ENCODE measurements at places on chromosomes 7 and 10. TPM values are rescaled to one million over a fixed set of nuclear protein-coding genes. Genes with fewer than 3 reads are reported as not detected.

DNA sequence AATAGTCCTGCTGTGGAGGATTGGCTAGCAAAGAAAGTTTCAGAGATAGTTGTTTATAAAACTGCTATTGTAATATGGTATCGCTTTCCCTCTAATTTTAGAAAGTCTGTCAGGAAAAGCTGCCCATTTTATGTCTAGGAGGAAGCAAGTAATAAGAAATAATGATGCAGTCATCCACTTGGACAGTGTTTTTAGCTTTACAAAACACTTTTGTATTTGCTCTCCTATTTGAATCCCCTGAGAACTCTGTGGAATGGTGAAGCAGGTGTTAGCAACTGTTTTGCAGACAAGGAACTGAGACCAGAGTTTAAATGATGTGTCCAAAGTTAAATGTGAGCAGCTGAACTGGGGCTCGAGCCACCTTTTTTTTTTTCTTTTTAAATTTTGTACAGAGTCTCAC lies 455.8 kb downstream of the XPNPEP1 start:
- no peak for DNase-seq

GRCh38 chr10:112819231-112819630 lies 130.8 kb upstream of the TCF7L2 start:
- DNase-seq = no peak

- no peak for DNase-seq
Measured at GRCh38 chr10:48609899-48610584, 5.2 kb upstream of the ARHGAP22 start.

C10orf71 gene
- polyA plus RNA-seq = not detected

DNA sequence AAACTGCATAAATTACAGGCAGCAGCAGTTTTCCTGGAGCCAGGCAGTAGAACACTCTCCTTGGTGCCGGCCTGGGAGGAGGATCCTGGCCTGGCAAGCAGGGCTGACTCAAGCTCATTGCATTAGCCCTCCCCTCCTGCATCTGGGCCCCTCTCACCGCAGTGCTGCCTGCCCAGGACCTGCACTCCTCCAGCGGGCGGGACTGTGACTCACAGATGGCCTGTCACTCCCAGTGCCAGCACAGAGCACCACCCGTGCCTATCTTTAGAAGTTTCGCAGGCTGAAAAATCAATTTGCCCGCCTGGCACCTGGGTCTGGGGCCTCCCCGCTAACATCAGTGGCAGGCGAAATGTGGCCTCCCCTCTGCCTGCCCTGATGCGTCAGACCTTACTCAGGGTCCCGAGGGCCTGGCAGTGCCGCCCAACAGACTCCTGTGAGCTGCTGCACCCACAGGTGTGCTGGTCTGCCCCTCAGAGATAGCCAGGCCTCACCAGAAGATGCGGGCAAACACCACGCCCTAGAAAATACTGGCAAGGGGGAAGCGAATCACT lies 123.8 kb downstream of the KCNMA1 start:
- peak; percentile 55 for DNase-seq

GRCh38 chr7:27739301-27739908 lies 557 bp upstream of the TAX1BP1 start:
- peak; percentile 30 for DNase-seq

DNA sequence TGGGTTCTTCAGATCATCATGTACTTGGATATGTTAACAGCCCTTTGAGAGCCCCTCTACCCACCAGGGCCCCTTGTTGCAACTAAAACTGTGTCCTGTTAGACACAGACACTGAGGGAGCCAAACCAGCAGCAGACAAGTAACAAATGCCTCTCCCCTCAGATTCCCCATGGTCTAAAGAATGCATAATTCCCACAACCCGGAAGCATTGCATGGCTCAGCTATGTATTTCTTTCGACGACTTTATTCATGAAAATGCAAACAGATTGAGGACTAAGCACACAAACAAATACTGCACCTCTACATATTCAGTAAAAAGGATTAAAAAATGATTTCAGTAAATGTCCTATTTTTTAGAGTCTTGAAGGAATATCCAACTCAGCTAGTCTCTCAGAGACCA lies 70.1 kb upstream of the HECW1 start:
- no peak for DNase-seq

GRCh38 chr7:90701771-90702170 lies 105.7 kb downstream of the CDK14 start:
- no peak for DNase-seq

SCART1 gene
- polyA plus RNA-seq = 0.37 TPM

NPFFR1 gene
- not detected for polyA plus RNA-seq

- DNase-seq = no peak
Measured at GRCh38 chr7:1689311-1689710, 19.2 kb downstream of the ELFN1 start.

- DNase-seq = no peak
Measured at GRCh38 chr10:132689721-132690360, 96.1 kb downstream of the NKX6-2 start.

CNPY1 gene
- polyA plus RNA-seq = not detected

All from A549 (cell line).